T-helper 2 cell (primary cell): ENCODE measurements at places on chromosomes 5 and 9.

DNA sequence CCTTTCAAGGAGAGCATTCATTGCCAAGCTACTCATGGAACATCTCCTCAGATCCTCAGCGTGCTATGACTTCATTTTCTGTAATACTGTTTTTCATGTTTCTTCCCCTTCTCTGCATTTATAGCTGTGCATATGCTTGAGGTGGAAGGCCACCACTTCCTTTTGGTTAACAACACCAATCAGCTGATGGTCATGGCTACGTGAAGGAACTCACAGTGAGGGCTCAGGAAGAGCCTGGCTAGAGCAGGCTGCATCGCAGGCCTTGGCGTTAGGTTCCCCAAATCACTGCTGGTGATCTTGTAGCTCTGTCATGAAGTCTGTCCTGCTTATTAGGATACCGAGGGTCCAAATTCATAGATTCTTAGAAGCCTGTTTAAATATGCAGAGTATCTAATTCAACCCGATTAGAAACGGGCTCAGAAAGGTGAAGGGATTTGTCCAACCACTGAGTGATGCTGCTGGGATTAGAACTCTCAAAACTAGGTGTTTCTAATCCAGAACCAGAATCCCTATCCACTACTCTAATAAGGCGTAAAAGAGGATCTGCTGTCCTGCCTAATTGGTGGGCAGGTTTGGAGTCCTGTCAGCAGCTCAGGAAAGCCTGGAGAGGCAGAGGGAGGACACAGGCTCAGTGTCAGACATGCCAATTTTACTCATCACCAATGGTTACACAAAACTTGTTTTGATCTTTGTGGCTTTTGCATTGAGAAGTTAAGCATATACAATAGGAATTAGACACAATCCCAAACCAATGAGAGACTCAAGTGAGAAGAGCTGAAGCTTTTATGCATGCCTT is 7.5 kb downstream of the SYK start:
- no peak for DNase-seq

DNA sequence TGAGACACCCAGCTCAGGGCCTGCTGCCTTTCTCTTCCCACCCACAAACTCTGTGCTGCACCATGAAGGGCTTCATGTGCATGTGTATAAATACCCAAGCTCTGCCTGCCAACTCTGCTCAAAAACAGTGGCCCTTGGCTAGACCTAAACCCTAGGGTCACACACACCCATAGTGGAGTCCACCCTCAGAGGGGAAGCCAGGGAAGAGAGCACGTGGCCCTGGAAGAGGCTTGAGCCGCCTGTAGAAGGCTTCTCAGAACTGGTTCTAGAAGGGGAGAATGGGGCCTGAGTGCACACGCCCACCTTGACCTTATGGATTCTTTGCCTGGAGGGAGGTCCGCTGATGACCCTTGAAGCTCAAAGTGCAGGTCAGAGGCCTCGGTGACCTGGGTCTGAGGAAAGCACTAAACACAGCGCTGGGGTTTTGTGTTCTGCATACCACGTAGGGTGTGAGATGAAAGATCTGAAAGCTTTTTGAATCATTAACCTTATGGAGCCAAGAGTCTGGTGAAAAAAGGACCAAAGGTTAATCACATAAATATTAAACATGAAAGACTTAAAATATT is 60.6 kb downstream of the CYFIP2 start:
- no peak for DNase-seq

DNA sequence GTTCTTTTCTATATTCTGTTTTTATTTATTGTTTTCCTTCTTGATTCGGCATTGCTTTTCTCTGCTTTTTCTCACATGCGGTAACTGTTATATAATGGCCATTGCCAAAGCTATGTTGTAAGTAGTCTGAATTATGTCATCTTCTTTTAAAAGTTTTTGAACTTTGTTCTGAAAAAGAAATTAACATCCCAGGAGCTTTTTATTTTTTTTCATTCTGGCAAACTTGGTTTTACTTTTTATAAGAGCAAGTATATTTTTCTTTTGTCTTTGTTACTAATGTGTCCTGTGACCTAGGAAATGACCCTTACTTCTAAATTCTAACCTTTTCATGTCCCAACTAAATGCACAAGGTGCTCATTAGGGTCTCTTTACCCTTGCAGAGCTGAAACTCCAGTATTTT is 26.7 kb upstream of the IZUMO3 start:
- DNase-seq, result no peak

GRCh38 chr5:41883243-41883642 is 13.0 kb upstream of the OXCT1 start:
- DNase-seq, result no peak

- DNase-seq, result no peak
These were observed 116.5 kb upstream of the FBXL7 start for GRCh38 chr5:15383469-15383868.

GRCh38 chr5:612498-613424 is 621 bp downstream of the CEP72 start:
- DNase-seq, result no peak

DNA sequence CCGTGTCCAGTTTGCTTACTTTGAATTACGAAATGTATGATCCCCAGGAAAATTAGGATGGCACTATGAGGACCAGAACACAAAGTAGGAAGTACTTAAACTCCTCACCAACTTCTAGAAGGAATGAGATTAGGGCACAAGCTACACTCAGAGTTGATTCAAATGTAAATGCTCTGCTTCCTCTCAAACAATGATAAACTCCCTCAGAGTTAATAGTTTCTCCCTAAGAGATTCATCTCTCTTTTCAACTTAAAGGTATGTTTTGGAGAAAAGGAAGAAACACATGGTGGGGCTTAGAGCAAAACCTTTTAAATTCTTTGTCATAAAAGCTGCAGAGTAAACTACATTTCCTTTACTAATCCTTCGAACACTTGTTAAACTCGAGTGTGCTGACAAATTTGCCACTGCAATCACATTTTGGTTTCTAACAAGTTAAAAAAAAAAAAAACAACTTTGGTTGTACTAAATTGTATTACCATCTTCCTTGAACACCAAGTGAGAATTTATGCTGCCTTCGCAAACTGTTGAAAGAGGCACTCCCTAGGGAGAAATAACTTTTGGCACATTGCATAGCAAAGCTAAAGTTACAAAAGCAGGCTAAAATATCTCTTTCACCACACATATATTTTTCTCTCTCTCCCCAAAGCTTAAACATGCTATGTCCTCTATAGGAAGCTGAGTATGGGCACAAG is 66.6 kb downstream of the DENND1A start:
- no peak for DNase-seq

- no peak for DNase-seq
These were observed 215.0 kb downstream of the SEMA6A start for GRCh38 chr5:116359592-116359991.

- no peak for DNase-seq
These were observed 253 bp downstream of the SLC12A2 start for GRCh38 chr5:128083811-128084227.

DNA sequence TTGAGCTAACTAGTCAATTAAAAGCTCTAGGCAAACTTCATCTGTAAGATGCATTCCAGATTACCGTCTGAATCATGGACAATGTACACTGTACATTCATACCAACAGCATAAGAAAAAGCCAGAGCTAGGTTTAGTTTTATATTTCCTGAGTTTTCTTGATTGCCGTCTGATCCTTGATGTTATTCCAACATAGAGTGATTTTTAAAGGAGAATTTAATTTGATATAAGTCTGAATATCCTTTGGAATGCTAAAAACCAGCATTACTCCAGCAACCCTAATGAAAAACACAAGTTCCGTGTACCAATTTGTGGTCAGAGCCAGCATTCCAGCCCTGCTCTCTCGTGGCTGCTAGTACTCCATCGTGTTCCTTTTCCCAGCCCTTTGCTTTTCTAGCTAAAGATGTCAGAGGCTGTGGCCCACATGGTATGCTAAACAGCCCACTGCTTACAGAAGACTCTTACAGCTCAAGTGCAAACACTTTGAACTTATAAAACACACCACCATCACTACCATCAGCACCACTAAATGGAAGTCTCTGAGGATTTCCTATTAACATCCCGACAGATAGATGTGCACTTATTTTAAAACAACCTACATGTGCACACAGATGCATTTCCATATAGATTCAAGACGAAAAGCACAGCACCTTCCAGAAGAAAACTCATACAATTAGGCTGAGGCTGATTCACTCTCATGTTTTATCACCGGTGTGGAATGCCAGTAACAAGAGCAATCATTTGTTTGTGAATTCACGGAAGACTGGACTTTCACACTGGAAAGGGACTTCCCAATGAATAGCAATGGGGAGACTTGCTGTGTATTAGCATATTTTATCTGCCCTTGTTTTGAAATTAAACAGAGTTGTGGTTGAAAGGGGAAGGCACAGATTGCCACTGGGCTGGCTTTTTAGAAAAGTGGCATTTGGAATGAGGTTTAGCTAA is 246.9 kb upstream of the GAS1 start:
- no peak for DNase-seq

DNA sequence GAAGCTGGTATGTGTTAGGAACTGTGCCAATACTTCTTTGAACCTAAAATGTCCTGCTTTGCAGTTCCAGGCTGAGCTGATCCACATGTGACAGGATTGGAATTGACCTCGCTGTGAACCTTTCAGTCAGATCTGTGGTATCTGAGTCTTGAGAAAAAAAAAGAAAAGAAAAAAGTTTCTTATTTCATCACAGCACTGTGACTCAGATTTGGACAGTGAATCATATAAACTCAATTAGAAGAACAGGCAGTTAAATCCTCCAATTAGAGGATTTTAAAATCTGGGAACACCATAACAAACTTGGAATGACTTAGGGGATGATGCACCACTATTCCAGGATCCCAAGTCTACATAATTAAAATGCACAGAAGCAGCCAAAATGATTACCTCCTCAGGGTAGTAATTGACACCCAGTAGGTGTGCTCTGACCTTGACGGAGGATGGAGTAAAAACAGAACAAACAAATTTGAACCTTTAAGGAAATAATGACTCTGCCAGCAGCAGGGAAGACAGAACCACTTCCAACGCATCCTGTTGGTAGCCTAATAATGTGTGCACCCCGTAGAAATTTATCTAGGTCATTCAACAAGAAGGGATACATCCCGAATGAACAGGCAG is 57.8 kb upstream of the RAI14 start:
- no peak for DNase-seq

DNA sequence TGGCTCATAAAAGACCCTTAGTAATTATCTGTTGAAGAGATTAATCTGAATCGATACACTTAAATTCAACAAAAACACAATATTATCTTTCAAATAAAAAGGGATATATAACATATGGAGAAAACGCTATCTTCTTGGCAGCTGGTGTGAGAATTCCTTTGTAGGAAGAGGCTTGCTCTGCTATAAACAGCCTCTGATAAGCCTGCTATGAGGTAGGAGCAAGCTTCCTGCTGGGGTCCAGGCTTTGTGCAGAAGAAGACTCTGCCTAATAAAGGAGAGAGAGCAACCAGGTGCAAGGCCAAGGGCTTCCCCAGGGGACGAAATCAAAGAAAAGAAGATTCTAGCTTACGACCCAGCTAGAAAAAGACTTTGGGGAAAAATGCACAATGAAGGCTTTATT is 43.3 kb upstream of the SSBP2 start:
- DNase-seq, result no peak

DNA sequence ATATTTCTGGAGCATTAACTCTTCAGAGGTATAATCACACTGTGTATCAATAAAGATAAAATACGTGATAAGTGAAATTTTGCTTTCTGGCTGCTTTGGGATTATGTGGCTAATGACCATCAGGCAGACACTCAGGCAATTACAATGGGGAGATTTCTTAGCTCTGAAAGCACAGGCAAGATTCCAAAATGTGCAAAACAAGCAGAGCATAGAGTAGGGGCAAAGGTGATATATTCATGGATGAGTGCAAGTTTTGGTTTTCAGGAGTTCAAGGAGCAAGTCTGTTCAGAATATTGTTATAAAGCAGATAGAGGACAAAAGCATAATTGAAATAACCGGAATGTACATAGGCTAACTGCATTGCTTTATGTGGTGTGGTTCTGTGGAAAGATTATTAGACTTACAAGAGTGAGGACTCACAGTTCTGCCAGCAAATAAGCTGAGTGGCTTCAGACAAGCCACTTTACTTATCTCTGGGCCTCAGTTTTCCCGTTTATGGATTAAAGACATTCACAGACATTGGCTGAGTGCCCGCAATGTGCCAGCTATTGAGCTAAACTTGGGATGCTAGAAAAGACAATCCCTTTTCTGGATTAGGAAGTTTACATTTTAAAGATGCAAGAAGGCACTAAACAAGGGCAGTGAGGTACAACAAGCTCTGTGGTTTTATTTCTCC is 945.6 kb upstream of the ARRDC3 start:
- no peak for DNase-seq

DNA sequence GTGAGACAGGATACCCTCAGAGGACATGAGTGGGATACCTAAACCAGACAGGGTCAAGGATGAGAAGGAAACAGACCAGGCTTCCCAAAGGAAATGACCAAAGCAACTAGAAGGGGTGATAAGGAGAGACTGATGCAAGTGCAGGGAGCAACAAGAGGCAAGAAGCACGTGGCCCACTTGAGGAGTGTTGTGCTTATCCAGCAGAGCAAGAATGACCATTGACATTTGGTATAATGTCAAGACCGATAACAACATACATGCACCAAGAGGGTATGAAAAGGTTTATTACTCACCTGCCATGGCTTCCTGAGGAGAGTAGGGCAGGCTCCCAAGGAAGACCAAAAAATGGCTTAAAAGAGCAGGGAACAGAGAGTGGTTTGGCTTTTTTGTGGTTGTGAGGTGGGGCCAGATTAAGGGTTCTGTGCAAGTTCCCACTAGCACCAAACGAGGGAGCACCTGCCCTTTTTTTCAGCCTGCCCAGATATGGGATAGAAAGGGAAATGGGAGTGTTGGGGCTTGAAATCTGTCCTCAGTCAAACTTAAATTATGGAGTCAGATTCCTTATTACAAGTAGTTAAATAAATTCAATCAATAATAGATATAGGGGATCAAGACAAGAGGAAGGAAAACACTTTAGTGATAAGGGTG is 513.6 kb downstream of the RASEF start:
- DNase-seq, result no peak

GRCh38 chr5:113181409-113181808 is 204.8 kb downstream of the DCP2 start:
- no peak for DNase-seq

DNA sequence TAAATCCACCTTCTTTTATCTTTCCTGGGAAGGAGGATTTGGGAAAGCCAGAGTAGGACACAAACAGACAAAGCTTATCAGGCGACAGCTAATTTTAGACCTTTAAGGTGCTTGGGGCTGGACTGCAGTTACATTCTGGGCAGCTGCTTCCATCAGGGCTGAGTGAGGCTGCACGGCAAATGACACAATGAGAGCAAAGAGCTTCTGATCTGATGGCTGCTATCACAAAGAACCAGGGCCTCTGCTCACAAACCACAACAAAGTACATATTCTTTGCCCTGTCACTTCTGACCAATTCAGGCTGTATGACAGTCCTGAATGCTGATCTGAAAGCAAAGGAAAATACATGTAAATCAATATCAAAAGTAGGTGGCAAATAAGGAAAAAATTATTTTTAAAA is 93.1 kb downstream of the MRPS27 start:
- no peak for DNase-seq
